Stimulated activated CD8-positive, alpha-beta memory T cell treated with anti-CD3 and anti-CD28 coated beads, Interleukin-2, amount 100 ng/mL, for 1 hour (primary cell): ENCODE measurements at places on chromosomes 4 and X.

- no peak for DNase-seq
Measured at GRCh38 chr4:144509088-144510015, 136.6 kb upstream of the HHIP start.

DNA sequence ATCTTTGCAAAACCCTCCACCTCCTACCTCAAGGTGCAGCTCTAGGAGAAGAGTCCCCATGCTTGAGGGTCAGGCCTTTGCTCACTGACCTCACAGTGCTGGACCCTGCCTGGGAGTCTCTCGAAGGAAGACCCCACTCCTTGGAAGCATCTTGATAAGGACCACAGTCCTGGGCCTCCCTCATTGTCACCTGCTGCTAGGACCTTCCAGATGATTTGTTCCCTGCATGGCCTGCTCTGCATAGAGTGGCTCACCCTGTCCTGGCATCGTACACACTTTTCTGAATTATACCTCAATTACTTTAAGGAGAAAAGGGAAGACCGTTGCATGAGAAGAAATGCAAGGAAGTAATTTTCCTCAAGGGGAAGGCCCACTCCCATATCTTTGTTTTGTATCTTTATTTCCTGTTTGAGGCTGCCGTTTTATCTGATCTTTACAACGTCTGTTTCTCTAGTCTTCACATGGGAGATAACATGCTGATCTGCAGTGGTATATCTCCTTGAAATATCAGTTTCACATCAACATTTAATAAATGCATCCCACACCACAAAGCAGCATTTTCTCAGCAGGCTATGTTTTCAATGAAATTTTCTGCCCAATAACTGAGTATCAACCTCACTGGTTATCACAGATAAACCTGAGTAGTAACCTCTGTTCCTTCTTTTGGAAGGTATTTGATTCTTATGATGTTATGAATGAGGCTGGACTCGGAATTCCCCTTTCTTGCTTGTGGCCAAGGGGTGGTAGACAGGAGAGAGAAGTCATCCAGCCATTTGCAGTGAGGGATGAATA, 15.0 kb upstream of the AKAP17A start:
- no peak for DNase-seq

DNA sequence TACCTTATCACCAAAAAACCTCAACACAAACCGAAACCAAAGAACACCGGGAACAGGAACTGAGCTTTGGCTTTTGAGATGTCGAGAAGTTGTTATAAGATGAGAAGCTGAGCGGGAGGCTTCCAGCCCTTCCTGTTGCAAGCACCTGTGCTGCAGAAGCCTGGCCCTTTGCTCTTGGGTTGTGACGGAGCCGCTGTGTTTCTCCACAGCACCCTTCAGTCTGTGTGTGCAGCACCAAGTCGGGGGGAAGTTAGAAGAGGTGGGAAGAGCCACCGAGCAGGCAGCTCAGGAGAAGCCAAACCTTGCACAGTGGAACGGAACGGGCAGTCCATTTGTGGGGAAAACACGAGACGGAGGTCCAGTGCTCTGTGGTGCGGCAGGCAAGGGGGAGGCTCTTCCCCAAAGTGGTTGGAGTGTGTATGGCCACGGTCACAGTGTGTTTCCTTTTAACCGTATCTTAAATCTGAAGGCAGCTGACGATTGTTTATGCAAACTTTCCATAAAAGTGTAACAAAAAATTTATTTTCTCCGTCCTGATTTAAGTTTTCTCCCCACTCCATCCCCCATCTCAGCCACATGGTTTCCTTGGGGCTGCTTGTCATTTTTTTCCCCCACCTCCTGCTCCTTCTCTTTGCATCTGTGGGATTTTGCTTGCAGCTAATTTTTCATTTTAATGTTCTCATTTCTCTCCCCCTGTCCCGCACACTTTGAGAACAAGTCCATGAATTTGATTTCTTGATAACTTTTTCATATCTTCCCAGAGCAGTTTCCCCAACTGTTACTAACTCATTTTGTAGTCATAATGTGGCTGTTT, 123.7 kb downstream of the STOX2 start:
- no peak for DNase-seq

DNA sequence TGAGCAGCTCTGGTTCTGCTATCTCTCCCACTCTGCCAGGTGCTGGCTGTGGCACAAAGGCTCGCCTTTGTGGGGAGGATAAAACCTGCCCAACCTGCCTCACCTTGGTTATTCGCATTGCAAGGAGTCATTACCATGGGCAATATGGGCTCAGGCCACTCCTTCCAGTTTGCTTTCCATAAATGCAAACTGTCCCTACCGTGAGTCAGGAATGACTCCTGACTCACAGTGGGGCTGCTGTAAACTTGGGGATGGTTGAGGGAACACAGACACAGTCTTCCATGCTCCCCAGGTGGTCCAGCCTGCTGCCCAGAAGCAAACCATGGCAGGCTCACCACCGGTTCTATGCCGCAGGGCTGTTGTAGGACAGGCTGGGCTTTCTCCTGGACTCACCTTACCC, 36.1 kb downstream of the COQ2 start:
- no peak for DNase-seq
